ENCODE measurements at places on chromosomes 7 and 10.

- DNase-seq = no peak
Measured at GRCh38 chr10:4291990-4292389, 507.0 kb upstream of the KLF6 start.

- no peak for DNase-seq
Measured at GRCh38 chr7:157981778-157982177, 605.8 kb downstream of the PTPRN2 start.

- DNase-seq = peak; percentile 31
Measured at GRCh38 chr7:158649279-158649678, 55.3 kb downstream of the NCAPG2 start.

DNA sequence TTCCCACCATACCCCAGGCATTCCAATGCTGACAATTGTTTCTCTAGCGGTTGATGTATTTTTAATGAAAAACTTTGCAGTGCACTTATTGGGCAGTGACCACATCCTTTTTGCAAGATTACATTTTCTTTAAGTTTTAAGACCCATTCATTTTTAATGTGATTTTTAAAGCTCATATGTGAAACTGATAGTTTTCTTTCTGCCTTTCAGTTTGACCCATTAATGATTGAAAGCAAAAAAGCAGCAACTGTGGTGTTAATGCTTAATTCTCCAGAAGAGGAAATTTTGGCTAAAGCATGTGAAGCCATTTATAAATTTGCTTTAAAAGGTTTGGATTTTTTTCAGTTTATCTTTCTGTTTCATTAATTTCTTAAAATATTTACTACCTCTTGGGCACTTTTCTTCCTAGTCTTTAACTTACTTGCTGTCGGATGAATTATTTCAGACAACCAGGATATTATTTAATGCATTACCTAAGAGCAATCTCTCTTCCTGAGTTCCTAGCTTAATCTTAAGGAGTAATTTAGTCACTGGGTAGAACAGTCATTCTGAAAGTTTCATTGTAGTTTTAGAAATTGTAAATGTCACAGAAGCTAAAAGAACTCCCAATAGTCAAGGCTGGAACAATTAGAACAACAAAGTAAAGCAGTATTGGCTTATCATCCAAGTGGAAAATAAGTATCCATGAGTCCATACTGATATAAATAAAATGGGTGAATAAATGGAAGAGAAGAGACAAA, 18.3 kb downstream of the ARMC3 start:
- no peak for DNase-seq

DNA sequence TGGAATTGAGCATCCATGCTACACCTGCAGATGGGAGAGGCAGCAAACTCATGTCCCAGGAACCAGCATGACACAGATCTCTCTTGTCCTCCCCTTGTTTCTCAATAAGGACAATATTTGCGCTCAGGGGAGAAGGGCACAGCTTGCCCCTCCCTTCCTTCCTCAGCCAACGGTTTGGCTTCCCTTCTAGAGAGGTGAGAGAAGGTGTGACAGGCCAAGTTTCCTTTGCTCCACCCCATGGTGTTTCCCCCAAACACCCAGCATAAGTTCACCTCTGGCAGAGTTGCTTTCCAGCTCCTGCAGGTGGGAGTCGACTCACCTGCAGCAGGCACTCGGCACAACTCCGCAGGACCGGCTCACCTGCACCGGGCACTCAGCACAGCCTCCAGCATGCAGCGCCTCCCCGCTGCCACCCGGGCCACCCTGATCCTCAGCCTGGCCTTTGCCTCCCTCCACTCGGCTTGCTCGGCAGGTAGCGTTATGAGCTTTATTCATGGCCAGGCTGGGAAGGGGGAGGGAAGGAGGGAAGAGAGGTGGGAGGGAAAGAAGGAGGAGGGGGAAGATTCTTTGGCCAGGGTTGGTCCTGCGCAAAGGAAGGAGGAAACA, at the start of the genes ATP6V0A4 and TMEM213:
Gene ATP6V0A4 (minus strand): TSS at position 482 of the 606 bp plus-strand sequence. CDS start 26,949 bp downstream, outside the sequence.
Gene TMEM213 (plus strand): TSS at position 280 of the 606 bp plus-strand sequence. CDS start 111 bp downstream, at position 391.
- no peak for DNase-seq

DNA sequence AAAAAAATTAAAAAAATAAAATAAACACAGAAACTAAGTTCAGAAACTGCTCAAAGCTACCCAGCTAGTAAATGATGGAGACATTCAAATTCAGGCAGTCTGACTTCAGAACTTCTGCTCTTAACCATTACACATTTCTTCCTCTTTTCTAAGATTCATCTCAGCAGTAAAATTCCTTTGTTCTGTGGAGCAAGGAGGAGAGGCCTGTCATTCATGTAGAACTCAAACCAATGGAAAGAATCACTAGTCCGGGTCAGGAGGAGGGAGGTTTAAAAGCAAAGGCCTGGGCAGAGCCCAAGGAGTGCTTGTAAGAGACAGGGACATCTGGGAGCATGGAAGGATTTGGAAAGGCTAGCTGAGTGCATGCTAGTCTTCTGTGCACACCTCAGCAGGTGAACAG, 37.9 kb upstream of the DNAJB12 start:
- DNase-seq = no peak

DNA sequence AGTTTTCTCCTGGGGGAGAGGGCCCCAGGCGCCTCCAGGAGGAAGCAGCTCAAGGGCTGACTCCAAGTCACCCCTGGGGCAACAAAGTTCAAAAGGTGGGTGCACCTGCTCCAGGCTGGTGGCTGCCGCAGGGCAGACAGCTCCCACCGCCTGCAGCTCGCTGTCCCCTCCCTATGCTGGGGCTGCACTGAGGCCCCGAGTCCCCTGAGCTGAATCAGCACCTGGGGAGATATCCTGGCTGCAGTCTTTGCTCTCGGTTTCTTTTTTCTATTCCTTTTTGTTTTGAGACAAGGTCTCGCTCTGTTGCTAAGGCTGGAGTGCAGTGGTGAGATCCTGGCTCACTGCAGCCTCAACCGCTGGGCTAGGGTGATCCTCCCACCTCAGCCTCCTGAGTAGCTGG, 183.4 kb downstream of the DNAJB6 start:
- DNase-seq = no peak

DNA sequence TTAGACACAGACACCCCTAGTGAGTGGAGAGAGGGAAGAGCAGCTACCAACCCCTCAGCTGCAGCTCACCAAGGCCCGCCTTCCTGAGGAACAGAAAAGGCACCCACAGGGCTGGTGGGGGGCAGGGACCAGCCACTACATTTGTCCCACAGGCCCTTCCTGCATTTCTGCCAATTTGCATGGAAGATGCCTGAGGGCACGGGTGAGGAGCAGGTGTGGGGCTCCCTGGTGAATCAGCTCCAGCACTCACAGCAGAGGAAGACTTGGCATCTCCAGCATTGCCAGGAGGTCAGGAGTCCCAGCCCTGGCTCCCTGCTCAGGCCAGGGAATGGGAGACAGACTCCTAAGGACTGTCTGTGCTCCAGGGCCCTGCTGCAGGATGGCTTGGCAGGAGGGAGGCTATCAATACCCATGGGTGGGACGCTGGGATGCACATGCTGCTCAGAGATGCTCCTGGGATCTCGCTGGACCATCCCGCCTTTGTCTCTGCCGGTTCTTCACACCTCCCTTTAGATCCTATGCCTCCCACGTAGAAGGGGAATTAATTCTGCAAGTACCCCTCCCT, 109.7 kb downstream of the SLIT1 start:
- DNase-seq = no peak

DNA sequence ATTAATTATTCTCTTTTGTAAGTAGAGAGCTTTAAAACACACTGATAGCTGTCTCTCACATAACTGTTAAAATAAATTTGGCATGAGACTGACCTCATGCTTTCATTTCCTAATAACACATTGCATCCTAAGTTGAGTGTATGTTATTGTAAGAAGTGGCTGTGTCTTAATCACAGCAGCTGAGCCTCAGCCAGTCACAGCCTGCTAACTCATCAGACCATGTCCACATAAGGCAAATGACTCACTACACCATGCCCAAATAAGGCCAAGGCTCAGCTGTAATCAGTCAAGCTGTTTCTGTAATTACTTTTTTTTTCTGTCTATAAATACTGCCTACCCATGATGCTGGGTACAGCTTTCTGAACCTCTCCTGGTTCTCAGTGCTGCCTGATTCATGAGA, 860.9 kb downstream of the XPNPEP1 start:
- no peak for DNase-seq

GRCh38 chr7:111560773-111561653, 1.3 kb downstream of the IMMP2L start:
- peak; percentile 20 for DNase-seq

- no peak for DNase-seq
Measured at GRCh38 chr7:28956608-28957063, 1.5 kb downstream of the TRIL start.

DNA sequence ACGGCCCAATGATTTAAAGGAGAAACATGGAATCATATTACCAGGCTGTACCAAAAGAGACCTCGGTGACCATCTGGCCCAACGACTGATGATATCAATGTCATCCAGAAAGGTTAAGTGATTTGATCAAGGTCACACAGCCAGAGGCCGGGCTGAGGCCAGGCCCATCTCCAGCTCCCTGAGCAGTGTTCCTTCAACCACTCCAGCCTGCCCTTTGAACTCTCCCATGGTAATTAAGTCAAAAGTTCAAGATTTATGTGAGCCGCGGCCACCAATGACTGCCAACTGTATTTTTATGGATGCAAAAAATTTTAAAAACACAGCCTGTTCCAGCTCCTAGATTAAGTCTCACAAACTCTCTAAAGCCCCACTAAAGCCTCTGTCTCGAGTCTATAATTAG, 41.8 kb downstream of the FGFR2 start:
- no peak for DNase-seq

DNA sequence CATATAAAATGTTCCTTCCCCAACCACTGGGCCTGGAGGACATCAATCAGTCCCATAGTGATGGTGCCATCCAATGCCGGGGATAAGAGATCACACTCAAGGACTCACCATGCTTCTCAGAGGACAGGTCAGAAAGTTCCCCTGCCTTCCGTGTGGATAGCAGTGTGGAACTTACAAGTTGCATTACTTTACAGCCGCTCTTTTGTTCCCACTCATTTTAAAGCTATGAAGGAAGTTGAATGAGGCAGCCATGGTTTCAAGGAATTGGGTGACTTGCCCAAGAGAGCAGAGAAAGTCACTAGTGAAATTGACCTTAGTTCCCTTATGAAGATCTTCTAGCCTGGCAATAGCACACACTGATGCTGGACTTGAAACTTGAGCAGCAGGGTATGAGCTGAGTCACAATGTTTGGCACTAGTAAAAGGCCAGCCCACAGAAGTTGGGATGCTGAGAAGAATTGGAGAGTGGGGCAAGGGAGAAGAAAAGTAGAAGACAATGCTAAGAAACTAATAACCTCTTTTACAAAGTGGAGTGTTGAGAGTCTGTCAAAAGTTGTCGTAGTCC, 78.7 kb downstream of the CXCL12 start:
- DNase-seq = no peak

GRCh38 chr7:26321435-26321834, 29.8 kb downstream of the SNX10 start:
- peak; percentile 54 for DNase-seq

DNA sequence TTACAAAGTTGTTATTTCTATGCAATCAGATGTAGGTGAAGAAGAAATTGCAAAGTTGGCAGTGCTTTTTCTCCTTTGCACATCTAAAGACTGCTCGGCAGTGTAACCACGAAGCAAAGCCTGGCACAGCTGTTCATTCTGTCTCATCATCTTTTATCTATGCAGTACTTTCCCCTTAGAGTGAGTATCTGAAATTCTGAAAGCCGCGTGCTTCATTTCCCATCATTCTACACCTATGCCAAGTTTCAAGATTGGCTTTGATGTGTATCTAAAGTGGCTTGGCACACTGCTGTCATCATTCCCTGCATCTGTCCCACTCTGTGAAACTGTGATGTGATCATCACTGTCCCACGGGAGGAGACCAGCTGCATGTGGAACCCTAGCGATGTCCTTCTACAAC, 15.2 kb downstream of the SOSTDC1 start:
- DNase-seq = no peak

DNA sequence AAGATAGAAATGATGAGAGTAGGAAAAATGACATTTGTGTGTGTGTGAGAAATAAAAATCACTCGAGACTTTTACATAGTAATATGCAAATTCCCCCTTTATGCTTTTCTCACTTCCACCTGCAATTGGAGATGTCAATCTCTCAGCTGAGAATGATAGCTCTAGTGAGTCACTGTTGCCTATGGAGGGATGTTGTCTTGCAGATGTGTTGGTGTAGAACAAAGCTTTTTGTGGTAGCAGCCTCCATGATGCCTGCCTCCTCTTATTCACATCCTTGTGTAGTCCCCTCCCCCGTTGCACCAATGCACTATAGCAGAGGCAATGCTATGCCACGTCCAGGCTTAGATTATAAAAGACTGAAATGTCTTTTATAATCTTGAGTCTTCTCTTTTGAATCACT, 33.8 kb downstream of the SPAG6 start:
- no peak for DNase-seq

DNA sequence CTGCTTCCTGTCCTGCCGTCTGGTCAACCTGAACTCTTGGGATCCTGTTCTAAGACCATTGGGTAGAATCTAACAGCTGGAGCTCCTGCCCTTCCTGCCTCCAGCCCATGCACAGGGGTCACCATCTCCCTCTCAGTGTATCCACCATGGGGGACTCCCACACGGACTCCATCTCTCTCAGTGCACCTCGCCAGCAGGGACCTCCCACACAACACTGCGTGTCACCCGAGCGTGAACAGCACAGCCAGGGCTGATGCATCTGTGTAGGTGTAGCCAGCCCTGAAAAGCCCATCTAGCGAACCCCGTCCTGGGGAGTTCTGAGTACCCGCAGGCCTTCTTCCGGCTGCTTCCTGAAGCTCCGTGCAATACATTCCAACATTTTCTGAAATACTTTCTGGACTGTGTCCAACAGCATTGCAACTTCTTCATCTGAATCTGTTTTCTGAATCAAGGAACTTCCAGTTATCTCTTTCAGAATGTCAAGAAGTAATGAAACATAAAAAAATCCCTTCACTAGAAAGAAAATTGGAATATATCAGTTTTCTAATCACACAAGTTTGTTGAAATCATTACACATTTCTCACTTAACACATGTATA, 52.5 kb downstream of the NCAPG2 start:
- DNase-seq = no peak

GRCh38 chr7:131533151-131533559, 23.3 kb downstream of the PODXL start:
- DNase-seq = no peak

- peak; percentile 36 for DNase-seq
Measured at GRCh38 chr10:109773288-109774120, 149.8 kb downstream of the XPNPEP1 start.

DNA sequence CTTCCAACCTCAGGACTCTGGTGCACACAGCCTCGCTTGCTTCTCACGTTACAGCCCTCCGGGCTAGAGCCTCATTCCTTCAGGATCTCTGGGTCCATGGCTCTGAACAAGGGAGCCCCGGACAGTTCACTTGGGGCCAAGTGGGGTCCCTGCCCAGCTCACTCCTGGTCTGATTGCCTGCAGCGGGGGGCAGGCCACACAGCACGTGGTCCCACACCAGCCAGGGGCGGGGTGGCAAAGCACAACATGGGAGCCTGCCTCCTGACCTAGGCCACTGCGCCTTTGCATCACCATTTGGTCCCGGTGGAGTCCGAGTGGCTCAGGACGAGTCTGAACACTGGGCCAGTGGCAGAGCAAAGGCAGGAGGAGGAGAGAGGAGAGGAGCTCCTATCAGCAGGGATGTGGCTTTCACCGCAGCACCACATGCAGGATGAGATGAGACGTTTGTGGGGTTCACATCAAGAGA, 13.4 kb upstream of the CRYGN start:
- DNase-seq = no peak

- no peak for DNase-seq
Measured at GRCh38 chr10:75827587-75828021, 396.2 kb downstream of the LRMDA start.

GRCh38 chr10:84188815-84189214, 5.5 kb upstream of the CDHR1 start:
- DNase-seq = no peak

- no peak for DNase-seq
Measured at GRCh38 chr10:86801995-86802394, 45.6 kb downstream of the BMPR1A start.

- no peak for DNase-seq
Measured at GRCh38 chr10:56096226-56096517, 264.9 kb downstream of the ZWINT start.
